ENCODE measurements at places on chromosomes 2 and 18.

DNA sequence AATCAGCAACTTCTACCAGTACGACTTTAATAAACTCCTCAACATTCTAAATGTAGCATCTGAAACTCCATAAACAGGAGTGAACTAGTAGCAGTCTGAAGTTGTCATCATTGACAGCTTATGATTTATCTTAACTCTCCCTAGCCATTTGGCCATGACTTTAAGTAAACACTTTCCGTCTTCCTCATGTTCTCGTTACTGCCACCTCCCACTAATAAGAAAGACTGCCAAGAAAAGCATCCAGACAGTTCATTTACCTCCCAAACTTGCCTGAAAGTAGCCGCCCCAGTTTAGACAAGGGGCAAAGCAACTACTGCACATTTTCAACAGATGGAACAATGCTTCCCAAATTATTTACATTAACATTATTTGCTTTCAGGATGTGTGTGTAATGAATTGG lies 287.5 kb downstream of the OSR1 start:
- no peak for DNase-seq

GRCh38 chr2:46146866-46147502 lies 150.2 kb upstream of the EPAS1 start:
- no peak for DNase-seq

DNA sequence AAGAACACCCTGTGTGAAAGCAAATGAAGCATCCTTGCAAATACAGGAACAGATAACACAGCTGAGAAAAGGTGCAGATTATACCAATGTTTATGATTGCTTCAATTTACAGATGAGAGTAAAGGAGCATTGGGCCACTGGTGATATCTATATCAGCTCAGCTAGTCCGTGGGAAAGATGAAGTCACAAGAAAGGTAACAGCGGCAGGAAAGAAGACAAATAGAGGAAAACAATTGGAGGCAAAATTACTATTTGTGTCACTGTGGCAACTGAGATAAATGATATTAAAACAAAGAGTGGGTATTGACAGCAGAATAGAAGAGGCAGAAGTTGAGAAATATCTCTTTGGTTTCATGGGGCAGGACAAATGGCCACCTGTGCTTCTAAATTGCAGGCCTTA lies 121.2 kb upstream of the CAVIN2 start:
- no peak for DNase-seq

- DNase-seq: no peak
Observed at GRCh38 chr2:178830451-178830850, 23.2 kb upstream of the TTN start.

DNA sequence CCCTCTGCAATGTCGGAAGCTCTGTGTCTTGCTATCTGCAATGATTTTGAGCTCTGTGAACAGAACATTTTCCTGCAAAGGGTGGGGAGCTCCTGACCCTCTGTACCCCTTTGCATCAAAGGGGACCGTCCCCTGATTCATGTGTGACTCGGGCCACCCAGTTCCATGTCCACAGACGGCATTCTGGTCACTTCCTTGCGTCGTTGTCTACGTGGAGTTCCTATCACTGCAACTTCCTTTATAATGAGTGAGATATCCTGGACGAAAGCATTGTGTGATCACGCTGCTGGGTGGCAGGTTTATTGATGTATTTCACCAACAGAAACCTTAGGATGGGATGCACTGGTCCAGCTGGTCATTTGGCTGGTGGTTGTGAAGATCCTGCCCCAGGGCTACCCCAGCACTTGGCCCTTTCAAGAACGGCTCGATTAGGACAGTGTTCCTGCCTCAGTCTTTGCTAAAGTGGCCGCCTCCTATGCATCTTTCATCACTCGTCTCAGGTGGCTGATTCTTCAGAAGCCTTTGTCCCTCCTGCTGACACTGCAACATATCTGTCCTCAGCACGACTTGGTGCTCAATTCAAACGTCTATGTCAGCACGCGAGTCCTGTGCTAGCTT lies 202.7 kb downstream of the ACKR3 start:
- no peak for DNase-seq

- DNase-seq: no peak
Observed at GRCh38 chr2:108834620-108835019, 48.0 kb downstream of the CCDC138 start.

DNA sequence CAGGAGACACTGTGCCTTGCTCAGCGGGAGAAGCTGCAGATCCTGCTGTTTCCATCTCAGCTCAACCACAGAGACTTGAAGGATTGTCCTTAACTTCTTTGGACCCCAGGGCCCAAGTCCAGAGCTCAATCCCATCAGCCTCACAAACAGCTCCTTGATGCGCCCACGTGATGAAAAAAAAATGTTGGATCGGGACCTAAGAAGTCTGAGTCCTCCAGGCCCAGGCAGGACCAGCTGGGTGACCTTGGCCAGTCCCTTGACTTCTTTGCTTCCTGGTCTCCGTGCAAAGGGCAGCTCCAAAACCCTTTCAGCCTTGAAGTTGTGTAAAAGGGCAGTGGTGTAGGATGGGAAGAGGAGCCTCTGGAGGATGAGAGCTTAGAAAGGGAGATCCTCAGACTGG lies 175.5 kb downstream of the ZFP36L2 start:
- DNase-seq: no peak

DNA sequence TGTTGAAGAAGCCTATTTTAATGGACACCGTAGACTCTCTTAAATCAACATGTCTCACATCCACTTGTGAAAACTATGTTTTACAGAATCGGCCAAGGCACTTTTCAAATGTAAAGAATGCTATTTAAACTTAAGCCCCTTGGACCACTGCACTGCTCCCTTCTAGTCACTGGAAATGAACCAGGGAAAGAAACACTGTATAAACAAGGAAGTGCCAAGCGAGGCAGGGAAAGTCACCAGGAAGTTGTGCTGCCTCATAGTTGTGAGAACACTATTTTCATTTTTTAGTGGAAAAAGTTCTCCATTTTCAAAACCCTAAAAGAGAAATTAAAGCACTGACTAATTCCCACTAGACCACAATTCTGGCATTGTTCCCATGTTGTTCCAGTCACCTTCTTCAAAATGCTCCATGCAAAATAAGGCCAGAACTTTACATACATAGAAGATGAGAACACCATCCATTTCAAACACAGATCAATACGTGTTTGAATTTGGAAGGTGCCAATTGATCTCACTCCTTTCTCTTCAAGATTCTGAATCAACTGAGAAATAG lies 13.5 kb downstream of the CCDC141 start:
- DNase-seq: no peak

DNA sequence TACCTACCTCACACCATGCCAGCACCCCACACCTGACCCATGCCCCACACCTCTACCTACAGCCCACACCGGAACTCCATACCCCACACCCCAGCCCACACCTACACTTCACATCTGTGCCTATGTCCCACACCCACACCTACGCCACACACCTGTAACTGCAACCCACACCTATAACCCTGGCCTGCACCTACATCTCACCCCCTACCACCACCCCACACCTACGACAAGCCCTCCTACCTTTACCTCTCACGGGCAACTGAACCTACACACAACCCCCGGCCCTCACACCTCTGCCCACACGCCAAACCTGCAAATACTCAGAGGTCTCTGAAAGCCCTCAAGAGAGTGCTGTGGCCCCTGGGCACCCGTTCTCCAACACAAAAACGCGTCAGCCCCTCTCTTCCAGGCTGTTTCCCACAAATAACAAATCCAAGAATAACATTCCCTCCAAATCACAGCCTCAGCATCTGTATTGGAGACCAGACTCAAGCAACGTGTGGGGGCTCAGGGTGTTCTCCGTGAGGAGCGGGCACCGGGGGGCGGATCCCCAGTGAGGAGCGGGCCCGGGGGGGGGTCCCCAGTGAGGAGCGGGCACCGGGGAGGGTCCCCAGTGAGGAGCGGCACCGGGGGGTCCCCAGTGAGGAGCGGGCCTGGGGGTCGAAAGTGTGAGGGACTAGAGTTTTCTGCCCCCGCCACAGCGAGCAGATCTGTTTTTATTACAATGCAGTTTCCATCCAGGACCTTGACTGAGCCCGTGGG lies 33.4 kb downstream of the SLC66A2 start:
- no peak for DNase-seq

- DNase-seq: no peak
Observed at GRCh38 chr2:16255120-16255519, 314.8 kb downstream of the MYCN start.

- no peak for DNase-seq
Observed at GRCh38 chr18:70390371-70391090, 101.7 kb downstream of the SOCS6 start.

GRCh38 chr2:46723346-46723745 lies 192.3 kb downstream of the MCFD2 start:
- no peak for DNase-seq

DNA sequence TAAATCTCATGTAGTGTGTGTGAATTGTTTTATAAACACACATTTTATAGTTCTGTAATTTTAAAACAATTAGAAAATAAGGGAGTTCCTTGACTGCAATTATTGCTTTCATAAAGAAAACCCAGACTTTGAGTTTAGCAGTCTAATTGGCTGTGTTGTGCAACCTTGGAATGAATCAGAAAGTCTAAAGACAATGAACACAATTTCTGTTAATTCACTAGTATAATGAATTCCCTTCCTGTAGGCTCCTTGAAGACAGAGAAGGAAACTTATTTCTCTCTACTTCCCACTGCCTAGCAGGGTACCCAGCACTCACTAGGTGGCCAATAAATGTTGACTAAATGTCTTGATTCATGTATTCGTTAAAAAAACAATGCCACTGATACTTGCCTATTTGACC lies 79.9 kb downstream of the ANTXR1 start:
- DNase-seq: no peak
